ENCODE measurements at places on chromosomes 1 and 21.

DNA sequence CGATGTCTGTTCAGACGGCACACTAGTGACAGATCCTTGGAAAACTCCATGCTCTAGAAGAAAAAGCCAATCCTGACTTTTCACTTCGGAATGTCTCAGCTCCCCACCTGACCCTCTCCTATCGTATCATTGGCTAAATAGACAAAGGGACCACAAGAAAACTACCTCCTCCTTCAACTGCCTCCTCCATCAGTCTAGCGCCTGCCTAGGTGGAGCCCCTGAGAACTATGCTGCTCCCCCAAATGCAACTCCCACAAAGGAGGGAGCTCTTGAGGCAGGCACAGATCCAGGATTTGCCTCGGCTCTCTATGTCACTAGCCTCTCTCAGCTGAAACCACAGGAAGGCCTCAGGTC, 148.4 kb downstream of the TOMM20 start:
- DNase-seq: no peak

- DNase-seq: no peak
Measured at GRCh38 chr1:219990782-219991510, 55.4 kb downstream of the EPRS1 start.

DNA sequence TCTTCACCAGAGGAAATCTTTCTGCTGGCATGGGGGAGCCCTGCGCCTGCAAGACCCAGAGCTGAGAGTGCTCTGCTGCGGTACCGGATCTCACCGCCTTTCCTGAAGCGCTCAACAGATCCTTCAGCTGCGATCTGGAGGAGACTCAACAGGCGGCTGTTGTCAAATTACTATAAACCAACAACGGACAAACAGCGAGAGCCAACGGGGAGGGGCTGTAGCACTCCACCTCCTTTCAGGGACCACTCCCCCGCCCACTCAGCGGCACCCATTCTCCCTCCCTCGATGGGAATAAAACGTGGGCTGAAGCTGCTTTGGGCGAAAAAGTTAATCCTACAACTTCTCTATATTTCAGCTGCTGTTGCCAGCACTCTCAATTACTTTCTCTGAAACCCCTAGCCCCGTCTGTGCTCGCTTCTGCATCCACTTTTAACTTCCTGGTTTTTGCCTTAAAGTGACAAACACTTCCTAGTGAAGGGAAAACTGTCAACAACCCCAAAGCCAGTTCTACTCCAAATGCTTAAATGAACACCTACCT, at the start of gene FMO5:
TSS of gene FMO5 (minus strand) at position 147 of the 538 bp plus-strand sequence. CDS start 310 bp downstream, outside the sequence.
- DNase-seq: no peak

GRCh38 chr21:37380349-37381323, 14.1 kb downstream of the DYRK1A start:
- no peak for DNase-seq

Measured in RCC 7860 (cell line).